GM12878 (cell line): ENCODE measurements at places on chromosomes 6 and 20. TPM values are rescaled to one million over a fixed set of nuclear protein-coding genes. Genes with fewer than 3 reads are reported as not detected.

DNA sequence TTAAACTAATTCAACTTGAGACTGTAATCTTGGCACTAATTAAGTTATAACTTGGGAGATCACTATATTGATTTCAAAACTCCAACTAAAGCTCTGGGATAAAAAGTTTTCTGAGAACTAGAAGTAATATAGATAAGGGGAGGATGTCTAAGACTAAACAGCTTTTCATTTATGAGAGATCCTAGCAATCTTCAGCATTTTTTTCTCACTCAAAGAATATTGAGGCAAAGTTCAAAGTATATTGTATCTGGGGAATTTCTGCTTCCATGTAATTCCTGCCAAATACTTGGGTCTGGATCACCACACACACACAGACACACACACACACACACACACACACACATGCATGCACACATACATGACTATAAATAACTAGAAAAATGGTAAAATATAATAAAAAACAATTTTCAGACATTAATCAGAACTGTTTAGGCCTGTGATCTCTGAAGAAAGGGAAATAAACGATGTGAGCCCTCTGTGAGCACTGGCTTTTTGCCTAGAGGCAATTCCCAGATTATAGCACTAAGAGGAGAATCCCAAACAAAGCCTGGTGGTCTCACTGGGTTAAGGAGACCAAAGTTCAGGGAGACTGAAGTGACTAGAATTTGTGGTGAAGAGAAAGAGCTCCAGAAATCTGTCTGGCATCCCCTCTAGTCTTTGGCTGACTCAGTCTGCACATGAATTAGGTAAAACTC is 92.8 kb downstream of the ADAT2 start:
- DNase-seq = no peak

GRCh38 chr20:33812908-33813462 is 1.8 kb downstream of the CHMP4B start:
- no peak for DNase-seq

The ZNF292 gene
- 31.1 and 33.9 TPM in 2 replicates for total RNA-seq

DNA sequence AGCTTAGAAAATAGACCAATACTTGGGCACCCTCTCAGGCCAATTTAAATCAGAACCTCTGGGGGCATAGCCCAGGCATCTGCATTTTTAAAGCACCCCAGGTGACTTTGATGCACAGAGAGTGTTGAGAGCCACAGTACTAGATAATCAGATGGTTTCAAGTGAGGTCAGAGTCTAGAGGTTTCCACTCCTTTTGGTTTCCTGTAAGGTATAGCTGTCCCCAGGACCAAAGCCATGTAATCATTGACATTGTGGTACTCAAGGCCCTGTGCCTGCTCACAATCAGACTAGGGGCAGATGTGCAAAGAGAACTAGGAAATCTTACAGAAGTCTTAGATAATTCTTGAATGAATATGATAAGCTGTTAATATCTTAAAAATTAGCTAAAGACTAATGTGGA is 9.1 kb downstream of the FILIP1 start:
- DNase-seq = no peak

- DNase-seq = no peak
These were observed 131.1 kb downstream of the TBXT start for GRCh38 chr6:166036316-166037095.

- DNase-seq = no peak
These were observed 71.2 kb downstream of the KIAA0319 start for GRCh38 chr6:24574809-24575208.

- no peak for DNase-seq
These were observed 121.5 kb upstream of the MAN1A1 start for GRCh38 chr6:119470893-119471542.

DNA sequence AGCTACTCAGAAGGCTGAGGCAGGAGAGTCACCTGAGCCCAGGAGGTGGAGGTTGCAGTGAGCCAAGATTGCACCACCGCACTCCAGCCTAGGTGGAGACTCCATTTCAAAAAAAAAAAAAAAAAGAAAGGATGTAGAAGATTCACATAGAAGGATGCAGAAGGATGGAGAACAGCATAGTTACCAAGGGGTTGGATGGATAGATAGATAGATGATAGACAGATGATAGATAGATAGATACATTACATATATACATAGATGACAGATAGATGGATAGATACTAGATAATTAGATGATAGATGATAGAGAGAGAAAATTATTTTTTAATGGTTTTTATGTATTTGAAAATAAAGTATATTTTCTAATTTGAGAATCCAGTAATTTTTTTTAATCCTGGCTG is 160.7 kb upstream of the ARID1B start:
- no peak for DNase-seq

GRCh38 chr20:50335105-50335504 is 144.5 kb downstream of the CEBPB start:
- no peak for DNase-seq

- DNase-seq = no peak
These were observed 91.3 kb upstream of the SHLD1 start for GRCh38 chr20:5658912-5659345.

- DNase-seq = no peak
These were observed 27.1 kb downstream of the FOXP4 start for GRCh38 chr6:41573276-41573675.

The ZBTB46 gene
- 0.92 and 1.0 TPM in 2 replicates for total RNA-seq

GRCh38 chr20:32634041-32634805 is 39.5 kb downstream of the C20orf203 start:
- DNase-seq = no peak

The DZANK1 gene
- 4.8 and 5.5 TPM in 2 replicates for total RNA-seq

The PDE7B gene
- not detected in 2 replicates for total RNA-seq

DNA sequence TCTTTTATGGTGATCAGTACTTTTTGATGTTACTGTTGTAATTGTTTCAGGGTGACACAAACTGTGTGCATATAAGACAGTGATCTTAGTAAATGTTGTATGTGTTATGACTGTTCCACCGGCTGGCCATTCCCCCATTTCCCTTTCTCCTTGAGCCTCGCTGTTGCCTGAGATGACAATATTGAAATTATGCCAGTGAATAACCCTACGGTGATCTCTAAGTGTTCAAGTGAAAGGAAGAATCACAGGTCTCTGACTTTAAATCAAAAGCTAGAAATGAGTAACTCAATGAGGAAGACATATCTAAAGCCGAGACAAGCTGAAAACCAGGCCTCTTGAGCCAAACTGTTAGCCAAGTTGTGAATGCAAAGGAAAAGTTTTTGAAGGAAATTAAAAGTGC is 32.3 kb downstream of the TULP4 start:
- DNase-seq = peak; percentile 28

- DNase-seq = no peak
These were observed 157.8 kb downstream of the MYO6 start for GRCh38 chr6:75906871-75907270.

The C6orf58 gene
- total RNA-seq = not detected in 2 replicates

GRCh38 chr6:97443408-97444080 is 160.5 kb upstream of the MMS22L start:
- DNase-seq = no peak

GRCh38 chr20:53163486-53163885 is 191.3 kb downstream of the TSHZ2 start:
- DNase-seq = no peak

The ANKEF1 gene
- 1.2 and 1.4 TPM in 2 replicates for total RNA-seq
